ENCODE measurements at places on chromosomes 3 and 15. TPM values are rescaled to one million over a fixed set of nuclear protein-coding genes. Genes with fewer than 3 reads are reported as not detected.

The GOLGA8T gene
- polyA plus RNA-seq = not detected

The ABHD10 gene
- 23.3 TPM for polyA plus RNA-seq

The GRK7 gene
- polyA plus RNA-seq = not detected

The INTS14 gene
- 23.8 TPM for polyA plus RNA-seq

The RYK gene
- polyA plus RNA-seq = 52.3 TPM

The GDPGP1 gene
- polyA plus RNA-seq = 3.4 TPM

The GNB4 gene
- polyA plus RNA-seq = 38.0 TPM

The CYFIP1 gene
- 65.6 TPM for polyA plus RNA-seq

The PGBD4 gene
- 1.9 TPM for polyA plus RNA-seq

The OR5K3 gene
- polyA plus RNA-seq = not detected

The CIAO2A gene
- polyA plus RNA-seq = 43.1 TPM
